ENCODE measurements at places on chromosomes 2 and 18. TPM values are rescaled to one million over a fixed set of nuclear protein-coding genes. Genes with fewer than 3 reads are reported as not detected.
A peak's percentile ranks its signal among the peaks of the same experiment; 100 is the strongest.

GRCh38 chr2:234300932-234301823, 195.7 kb downstream of the ARL4C start:
- H3K27ac ChIP-seq = no peak overlapping the region
- H3K27me3 ChIP-seq = no peaks in the 10 kb centered on the region
- no peaks in the 10 kb centered on the region for H3K4me1 ChIP-seq
- no peak overlapping the region for H3K4me3 ChIP-seq
- no peak for DNase-seq

DNA sequence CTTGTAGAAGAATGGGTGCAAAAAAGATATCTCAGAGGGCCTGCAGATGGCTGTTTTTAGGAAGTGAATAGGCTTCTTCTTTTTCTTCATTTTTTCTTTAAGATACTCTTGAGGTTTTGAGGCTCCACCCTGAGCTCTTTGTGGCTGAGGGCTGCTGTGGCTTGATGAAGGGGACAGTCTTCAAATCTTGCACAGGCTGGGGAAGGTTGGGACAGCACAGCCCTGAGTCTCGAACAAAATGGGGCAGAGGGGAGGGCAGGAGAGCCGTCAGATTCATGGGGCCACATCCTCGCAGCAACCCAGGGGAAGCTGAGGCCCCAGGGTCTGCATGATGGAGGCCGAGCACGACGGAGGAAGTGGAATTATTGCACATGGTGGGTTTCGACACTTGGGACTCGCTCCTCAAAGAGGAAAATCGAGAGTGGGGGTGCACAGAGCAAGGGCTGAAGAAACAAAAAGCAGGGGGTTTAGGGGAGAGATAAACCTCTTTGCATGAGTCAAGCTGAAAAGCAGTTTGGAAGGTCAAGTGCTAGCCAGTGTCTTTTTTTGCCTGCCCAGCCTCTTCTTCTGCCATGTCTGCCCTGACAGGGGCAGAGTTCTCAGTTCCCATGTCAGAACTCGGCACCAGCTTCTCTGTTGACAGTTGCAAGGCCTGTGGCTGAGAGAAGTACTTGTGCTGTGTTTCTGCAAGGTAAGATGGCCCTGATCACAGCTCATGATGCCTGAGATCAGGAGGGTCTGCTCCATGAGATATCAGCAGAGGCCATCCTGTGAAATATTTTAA, 19.5 kb downstream of the INPP4A start:
- DNase-seq = no peak
- no peaks in the 10 kb centered on the region for H3K27me3 ChIP-seq
- no peaks in the 10 kb centered on the region for H3K36me3 ChIP-seq
- no peak overlapping the region for H3K4me3 ChIP-seq

DNA sequence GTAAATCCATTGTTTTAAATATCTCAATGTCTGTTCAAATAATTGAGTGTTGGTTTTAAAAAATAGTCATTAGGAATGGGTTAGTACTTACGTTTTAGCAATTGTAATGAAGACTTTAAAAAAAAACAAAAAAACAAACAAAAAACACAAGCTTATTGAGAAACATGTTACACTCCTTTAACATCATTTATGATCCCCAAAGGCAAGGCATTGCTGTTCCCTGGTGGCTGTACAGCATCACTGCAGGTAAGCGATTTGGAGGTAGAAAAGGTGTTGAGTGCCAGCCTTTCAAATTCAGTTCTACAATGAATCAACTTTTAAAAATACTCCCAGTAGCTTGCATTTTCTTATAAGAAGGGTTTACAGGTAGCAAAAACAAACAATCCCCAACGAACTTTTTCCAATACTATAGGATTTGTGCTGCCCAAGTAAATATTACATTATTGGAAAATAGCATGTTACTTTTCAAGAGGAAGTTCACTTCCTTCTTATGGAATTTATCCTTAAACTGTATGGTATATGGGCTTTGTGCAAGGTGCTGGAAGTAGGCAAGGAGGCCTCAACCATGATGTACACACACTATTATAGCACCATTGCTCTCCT, 27.5 kb downstream of the CNRIP1 start:
- DNase-seq = no peak
- H3K4me1 ChIP-seq = peaks cover 23% of the 10 kb centered on the region
- no peaks in the 10 kb centered on the region for H3K36me3 ChIP-seq
- no peaks in the 10 kb centered on the region for H3K27me3 ChIP-seq
- H3K27ac ChIP-seq = no peak overlapping the region
- no peak overlapping the region for H3K4me3 ChIP-seq

The TGFA gene
- total RNA-seq = 15.6 TPM

DNA sequence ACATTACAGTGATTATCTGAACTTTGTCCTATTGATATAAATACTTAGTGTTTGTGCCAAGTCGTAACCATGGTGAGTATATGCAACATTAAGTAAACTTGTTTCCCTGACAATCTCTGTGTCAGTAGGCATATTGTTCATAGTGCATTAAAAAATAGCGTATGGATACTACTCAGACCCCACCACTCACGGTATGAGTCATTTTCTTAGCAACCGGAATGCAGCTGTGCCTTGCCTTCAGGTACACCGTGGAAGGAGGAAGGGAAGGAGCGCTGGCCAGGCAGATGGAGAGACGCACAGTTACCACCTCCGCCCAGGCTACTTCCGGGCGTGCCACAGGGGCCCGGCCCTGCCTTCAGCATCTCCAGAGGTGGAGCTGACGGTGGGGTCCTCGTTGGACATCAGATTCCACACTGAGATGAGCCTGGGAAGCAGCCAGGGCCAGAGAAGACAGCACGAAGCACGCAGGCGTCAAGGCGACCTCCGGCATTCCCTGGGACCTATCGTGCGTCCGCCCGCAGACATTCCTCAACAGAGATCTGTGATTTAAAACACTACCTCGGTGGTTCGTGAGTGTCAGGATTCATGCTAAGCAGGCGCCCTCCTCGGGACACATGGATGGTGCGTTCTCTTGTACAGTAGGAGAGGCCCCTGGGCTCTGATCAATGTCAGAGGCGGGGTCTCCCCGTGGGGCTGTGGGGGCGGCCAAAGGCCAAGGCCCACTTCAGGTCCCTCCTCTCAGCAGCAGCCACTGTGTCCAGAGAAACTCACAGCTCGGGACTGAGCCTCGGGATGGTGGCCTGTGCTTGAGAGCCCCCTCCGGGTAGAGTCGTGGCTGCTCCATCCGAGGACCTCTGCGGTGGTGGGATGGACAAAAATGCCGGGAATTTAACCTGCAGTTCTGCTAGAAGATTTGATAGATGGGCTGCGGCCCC, 82.2 kb upstream of the HDAC4 start:
- no peak overlapping the region for H3K4me3 ChIP-seq
- no peak overlapping the region for H3K27ac ChIP-seq
- peaks cover 4% of the 10 kb centered on the region for H3K27me3 ChIP-seq
- no peaks in the 10 kb centered on the region for H3K4me1 ChIP-seq
- DNase-seq = peak; percentile 75

DNA sequence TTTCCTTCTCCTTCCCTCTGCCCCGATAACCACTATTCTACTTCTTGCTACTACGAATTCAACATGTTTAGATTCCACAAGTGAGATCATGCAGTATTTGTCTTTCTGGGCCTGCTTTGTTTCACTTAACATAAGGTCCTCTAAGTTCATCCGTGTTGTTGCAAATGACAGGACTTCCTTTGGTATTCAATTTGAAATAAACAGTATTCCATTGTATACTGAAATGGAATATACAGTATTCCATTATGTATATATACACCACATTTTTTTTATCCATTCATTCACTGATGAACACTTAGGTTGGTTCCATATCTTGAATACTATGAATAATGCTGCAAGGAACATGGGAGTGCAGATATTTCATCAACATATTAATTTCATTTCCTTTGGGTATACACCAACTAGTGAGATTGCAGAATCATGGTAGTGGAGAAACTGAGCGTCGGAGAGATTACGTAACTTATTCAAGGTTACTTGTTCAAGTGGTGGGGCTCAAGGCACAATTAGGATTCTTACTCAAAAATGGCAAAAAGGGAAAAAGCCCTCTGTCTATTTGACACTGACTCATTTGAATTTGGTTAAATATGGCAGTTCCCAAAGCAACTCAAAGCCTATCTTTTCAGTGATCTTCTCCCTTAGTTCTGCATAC, 85.1 kb downstream of the CHN1 start:
- no peak overlapping the region for H3K27ac ChIP-seq
- H3K4me1 ChIP-seq = no peaks in the 10 kb centered on the region
- no peak for DNase-seq
- no peaks in the 10 kb centered on the region for H3K27me3 ChIP-seq

The STPG4 gene
- total RNA-seq = 1.0 TPM

DNA sequence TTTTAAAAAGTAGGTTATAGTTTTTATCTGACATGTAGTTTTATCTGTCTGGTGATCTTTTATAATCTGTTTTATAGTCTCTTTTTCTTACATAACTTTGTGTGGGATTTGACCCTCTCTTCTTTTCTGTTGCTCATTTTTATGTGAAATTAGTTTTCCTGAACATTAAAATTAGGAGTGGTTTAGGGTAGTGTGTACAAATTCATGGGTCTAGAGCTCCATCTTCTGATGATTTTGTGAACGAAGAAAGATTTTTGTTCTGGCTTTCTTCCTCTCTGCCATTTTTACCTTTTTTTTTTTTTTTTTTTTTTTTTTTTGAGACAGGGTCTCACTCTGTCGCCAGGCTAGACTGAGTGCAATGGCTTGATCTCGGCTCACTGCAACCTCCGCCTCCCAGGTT, 46.6 kb downstream of the SLC30A6 start:
- H3K36me3 ChIP-seq = peaks cover 55% of the 10 kb centered on the region
- H3K27ac ChIP-seq = no peak overlapping the region
- no peaks in the 10 kb centered on the region for H3K4me1 ChIP-seq
- no peaks in the 10 kb centered on the region for H3K27me3 ChIP-seq
- H3K4me3 ChIP-seq = no peak overlapping the region

- H3K36me3 ChIP-seq = no peaks in the 10 kb centered on the region
- no peak for DNase-seq
- no peaks in the 10 kb centered on the region for H3K27me3 ChIP-seq
These were observed 27.9 kb downstream of the PDIA6 start for GRCh38 chr2:10784719-10785118.

Measured in left lung (tissue), 14 donors.